ENCODE measurements at places on chromosomes 1 and 21. TPM values are rescaled to one million over a fixed set of nuclear protein-coding genes. Genes with fewer than 3 reads are reported as not detected.
A peak's percentile ranks its signal among the peaks of the same experiment; 100 is the strongest.

DNA sequence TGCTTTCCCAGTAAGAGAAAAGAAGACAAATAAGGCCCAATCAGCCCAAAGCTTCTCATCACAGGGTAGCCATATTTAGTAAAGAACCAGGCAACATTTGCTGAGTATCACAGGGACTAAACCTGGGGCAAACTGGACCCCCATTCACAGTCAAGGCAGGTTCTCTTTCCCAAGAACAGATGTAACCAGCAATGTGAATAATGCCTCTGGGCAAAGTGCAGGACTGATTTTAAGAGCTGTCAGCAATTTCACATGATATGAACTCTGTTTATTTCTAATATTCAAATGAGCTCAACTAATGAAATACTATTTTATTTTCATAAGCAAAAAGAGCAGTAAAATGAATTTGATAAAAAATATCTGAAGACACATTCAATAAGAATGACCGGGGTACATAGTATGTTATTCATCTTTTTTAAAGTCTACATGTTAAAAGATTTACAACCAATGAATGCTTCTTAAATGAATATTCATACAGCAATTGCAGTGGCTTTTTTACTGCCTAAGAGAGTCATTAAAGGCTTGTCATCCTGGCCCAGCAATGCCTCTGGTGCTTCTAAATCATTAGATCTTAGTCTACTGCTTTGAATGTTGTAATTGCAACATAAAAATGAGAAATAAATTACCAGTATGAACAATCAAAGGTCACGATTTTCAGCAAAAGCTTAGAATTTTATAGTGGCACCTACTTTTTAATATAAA lies 308.8 kb downstream of the SMYD3 start:
- no peak for DNase-seq

- no peak for DNase-seq
Observed at GRCh38 chr1:117794073-117794472, 135.3 kb downstream of the GDAP2 start.

HSPA6 gene
- 0.06 TPM for total RNA-seq

DNA sequence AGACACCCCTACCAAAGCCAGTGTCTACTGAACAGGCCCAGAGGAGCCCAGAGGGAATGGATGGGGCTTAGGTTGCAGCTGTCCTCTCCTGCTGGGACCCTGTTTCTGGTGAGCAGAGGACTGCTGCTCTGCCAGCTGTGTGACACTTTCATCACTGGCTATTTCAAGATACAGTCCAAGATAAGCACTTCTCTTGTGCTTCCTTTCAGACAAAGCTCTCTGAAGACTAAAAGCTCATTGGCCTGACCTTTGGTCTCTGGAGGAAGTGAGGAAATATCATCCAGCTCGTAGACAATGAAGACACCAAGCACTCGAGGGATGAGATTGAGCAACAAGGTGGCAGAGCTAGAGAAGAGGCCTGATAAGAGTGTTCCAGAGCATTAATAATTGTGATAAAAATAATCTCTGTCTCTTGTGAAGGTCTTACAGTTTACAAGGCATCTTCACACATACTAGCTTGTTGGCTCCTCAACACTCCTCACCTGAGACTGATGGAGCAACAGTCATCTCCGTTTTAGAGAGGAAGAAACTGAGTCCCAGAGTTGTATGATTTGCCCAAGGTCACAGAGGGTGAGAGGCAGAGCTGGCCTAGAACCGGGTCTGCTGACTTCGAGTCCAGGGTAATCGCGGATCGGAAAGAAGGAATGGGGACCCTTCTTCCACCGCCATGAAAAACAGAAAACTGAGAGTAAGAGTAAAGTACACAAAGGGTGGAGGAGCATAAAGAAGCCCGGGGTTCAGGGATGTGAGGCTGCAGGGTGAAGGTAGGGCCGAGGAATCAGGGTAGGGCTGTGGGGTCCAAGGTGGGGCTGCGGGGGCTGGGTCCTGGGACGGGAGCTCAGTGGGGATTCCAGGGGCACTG lies 666 bp downstream of the PAFAH2 start:
- DNase-seq, result no peak

KIF17 gene
- total RNA-seq, result 16.3 TPM

CFH gene
- total RNA-seq, result 14.0 TPM

DNA sequence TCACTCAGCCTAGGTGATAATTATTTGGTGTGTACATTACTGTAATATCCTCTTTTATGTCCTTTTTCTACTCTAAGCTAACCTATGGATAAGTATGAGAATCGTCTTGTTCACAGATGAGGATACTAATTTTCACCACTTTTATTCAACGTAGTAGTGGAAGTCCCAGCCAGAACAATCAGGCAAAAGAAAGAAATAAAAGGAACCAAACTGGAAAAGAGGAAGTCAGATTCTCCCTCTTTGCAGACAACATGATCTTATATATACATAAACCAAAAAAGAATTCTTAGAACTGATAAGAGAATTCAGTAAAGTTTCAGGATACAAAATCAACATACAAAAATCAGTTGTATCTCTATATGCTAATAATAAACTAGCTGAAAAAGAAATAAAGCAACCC lies 12.6 kb upstream of the RGL1 start:
- no peak for DNase-seq

DNA sequence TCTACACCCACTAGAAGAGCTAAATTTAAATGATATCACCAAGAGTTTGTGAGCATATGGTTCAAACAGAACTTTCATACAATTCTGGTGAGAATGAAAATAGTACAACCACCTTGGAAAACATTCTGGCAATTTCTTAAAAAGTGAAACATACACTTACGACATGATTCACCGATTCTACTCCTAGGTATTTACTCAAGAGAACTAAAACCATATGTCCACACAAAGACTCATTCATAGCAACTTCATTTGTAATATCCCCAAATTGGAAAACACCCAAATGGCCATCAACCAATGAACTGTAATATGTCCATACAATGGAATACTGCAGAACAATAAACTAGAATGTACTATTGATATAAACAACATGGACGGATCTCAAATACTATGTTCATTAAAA lies 51.2 kb upstream of the ADAM30 start:
- no peak for DNase-seq

- DNase-seq, result no peak
Observed at GRCh38 chr1:15627343-15627988, 10.2 kb downstream of the DDI2 start.

DNA sequence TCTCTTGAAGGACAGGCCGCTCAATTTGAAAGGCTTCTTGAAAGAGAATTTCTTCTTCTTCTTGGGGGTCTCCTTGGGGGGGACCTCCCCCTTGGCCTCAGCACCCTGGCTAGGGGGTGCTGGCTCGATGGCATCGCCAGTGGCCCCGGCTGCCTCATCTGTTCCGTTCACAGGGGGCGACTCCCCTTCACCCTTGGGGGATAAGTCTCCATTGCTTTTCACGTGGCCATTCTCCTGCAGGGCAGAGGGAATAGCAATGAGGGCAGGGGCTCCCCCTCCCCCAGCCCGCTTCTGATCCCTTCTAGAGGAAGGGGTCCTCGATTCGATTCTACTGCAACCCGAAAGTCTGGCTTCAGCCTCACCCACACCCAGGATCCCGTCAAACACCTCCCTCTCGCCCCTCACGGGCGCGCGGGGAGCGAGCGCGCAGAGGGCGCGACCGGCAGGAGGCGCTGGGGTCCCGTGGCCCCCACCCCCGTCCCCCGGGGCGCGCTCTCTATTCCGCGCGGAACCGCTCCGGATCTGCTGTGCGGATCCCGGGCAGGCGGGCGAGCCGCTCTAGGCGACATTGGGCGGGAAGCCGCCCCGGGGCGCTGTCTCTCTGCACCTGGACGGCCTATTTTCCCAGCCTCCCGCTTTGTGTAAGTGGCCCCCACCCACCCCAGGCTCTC lies 1.0 kb downstream of the MARCKSL1 start:
- DNase-seq, result no peak

DNA sequence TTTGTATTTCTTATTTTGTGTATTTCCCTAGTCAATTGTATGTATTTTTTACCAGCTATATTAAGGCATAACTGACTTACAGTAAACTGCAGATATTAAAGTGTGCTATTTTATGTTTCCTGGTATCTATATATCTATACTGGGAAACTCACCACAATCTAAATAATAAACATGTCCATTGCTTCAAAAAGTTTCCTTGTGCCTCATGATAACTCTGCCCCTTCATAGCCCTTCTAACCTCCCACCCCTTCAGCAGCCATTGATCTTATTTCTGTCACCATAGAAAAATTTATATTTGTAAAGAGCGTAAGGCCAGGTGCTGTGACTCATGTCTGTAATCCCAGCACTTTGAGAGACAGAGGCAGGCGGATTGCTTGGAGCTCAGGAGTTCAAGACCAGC lies 9.3 kb upstream of the RRP15 start:
- DNase-seq, result no peak

LIPI gene
- total RNA-seq, result not detected

TMEM59 gene
- 185 TPM for total RNA-seq

PRELP gene
- not detected for total RNA-seq

DNA sequence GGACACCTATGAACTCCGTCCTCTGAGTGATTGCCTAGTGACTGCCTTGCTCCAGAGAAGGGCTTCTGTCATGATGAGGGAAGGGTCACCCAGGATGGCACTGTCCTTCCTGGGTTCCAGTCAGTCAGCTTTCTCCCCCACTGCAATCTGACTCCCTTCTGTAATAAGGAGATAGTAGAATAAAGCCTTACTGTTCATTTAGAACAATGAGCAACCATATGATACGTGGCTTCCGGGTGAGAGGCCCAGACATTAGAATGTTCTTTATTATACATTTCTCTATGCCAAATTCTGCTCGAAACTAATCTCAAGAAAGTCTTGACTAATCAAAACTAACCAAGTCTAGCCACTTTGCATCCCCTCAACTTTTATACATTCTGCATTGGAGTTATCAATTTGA lies 8.5 kb upstream of the MTMR11 start:
- no peak for DNase-seq

MSH4 gene
- not detected for total RNA-seq

GRCh38 chr1:156498432-156499193 lies 2.0 kb downstream of the MEF2D start:
- no peak for DNase-seq

SLC25A44 gene
- total RNA-seq, result 15.3 TPM

AMPD2 gene
- 64.3 TPM for total RNA-seq

PGD gene
- 259 TPM for total RNA-seq

DNA sequence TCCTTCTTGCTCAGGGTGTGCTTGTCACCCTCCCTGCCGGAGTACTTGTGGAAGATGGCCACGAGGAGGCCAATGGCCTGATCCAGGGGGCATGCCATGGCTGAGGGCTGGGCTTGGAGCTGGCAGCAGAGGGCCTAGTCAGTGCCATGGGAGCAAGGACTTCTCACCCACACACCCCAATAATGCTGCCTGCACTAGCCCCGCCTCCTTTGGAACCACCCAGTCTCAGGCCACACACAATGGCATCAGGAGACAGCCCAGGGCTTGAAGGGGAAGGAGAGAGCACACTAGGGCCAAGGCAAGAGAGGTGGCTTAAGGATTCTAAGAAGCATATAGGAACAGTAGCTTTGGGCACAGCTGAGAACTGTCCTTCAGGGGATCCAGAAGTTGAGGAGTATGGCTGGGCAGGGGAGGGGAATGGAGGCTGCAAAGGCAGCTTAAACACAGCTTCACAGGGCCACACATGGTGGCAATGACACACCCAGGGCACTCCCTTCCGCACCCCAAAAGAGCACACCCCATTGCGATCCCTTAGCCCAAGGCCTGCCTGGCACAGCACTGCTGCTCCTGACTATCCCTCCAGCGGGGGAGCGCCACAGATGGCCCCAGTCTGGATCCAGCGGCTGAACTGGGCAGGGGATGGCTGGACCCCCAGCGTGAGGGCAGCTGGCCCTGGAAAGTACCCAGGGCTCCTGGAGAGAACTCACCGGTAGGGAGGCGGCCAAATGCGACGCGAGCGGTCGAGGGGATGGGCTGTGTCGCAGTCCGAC lies at the start of gene S100A6:
Gene S100A6 (minus strand): TSS at position 750 of the 770 bp plus-strand sequence. CDS start 652 bp downstream, at position 98.
- no peak for DNase-seq

DNA sequence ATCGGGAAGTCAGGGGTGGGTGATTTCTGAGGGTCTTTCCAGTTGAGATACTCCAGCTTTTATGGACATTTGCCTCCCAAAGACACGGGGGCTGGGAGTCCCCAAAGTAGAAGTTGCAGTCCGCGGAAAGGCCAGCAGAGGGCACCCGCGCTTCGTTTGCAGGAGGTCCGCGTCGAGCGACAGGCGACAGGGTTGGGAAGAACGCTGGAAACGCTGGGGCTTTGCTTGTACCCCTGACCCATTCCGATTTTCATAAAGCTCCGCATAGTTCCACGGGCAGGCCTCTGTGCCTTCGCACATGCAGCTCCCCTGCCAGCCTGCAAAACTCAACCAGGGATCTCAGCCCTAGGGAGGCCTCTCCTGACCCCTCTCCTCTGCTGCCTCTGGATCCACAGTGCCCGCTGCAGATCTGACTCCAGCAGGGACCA lies 44.2 kb upstream of the LAPTM5 start:
- no peak for DNase-seq

NPR1 gene
- 4.2 TPM for total RNA-seq

RNU5D-1 gene
- not detected for total RNA-seq

GRCh38 chr1:30683699-30684098 lies 39.7 kb downstream of the MATN1 start:
- no peak for DNase-seq

MIXL1 gene
- 0.10 TPM for total RNA-seq

GRCh38 chr1:12202190-12202497 lies 27.7 kb upstream of the VPS13D start:
- no peak for DNase-seq

DNA sequence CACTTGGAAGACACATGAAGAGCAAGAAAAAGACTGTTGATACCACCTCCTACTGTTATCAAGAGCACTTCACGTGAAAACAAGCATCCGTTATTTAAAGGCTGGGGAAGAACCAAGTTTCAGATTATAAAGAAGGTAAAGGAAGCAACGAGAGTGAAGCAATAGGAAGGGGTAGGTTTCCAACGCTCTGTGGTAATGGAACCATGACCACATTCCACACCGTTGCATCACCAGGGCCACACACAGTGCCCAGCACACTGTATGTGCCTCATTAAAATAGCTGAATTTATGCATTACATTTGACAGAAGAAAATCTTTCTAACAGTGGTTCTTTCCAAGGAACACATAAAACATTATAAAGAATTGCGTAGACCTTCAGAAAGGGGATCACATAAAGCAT lies 435.8 kb downstream of the MRPL39 start:
- DNase-seq, result no peak

DNA sequence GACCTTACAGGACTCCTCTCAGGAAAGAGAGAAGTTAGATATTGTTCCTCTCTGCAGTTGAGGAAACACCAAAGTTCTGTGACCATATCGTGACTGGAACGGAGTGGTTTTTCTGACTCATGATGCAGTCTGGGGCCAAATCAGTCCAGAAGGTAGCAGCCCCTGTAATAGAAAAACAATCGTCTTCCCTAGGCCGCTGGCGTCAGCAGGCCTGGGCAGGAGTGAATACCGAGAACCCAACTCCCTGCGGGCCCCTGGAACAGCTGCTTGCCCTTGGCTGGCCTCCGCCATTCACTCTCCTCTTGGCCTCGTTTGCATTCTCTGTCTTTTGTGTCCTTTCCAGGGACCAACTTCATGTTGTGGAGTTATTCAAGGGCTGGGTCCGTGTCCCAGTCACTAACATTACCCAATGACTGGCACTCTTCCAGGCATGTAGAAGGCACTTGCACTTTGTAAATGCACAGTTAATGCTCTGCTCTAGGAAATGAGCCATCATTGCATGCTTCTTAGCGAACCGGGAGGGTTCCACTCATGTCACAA lies 10.9 kb upstream of the CD101 start:
- DNase-seq, result peak; percentile 85

GRCh38 chr1:70440642-70441391 lies 29.7 kb downstream of the CTH start:
- no peak for DNase-seq

GRCh38 chr1:107689159-107689558 lies 275.8 kb downstream of the VAV3 start:
- no peak for DNase-seq

Data from glomerular endothelial cell (primary cell).